ENCODE measurements at places on chromosomes 12 and 14.

DNA sequence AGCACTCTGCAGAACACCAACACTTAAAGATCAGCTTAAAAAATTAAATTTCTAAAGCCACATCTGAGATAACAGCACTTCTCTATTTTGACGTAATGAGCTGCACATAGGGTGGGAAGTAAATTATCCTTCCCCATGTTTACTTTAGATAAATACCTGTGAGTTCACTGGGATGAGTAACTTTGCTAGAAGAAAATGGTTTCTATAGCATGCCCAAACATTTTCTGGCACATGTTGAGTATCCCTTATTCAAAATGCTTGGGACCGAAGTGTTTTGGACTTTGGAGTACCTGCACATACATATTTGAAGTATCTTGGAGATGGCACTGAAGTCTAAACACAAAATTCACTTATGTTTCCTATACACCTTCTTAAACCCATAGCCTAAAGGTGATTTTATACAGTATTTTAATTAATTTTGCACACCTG, 6.6 kb downstream of the SLC38A2 start:
- no peak for DNase-seq

DNA sequence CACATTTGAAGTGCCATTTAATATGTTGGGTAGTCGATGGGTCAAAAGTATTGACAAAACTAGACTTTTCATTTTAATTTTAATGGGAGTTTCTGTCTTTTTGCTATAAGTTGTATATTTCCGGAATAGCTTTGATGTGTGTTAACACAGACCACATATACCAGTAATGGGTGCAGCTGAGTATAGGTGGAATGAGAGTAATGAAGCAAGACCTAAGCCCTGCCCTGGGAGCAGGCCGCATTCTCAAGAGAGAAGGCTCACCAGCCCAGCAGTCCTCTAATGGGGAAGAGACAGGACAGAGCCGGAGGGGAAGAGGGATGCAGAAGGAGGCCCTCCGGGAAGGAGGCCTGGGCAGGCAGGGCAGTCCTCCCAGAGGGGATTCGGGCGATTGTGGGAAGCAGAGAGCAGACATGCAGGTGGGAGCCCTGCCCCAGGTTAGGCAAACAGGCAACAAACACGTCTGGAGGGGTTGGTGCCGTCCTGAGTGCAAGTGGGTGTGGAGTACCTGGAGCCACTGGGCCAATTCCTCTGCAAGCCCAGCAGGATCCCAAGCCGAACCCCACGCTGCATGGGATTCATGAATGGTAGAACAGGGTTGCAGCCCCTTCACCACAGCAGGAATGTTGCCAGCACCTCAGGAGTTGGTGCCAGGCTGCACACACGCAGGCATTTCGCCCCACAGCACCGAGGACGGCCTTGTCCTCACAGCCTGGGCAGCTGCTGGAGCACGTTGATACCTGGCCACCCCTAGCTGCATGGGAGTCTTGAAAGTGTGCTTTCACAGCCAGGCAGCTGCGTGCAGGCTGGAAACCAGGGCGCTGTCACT, 7.8 kb downstream of the CKB start:
- DNase-seq = no peak

GRCh38 chr12:64600164-64600561, 10.1 kb upstream of the RASSF3 start:
- no peak for DNase-seq

DNA sequence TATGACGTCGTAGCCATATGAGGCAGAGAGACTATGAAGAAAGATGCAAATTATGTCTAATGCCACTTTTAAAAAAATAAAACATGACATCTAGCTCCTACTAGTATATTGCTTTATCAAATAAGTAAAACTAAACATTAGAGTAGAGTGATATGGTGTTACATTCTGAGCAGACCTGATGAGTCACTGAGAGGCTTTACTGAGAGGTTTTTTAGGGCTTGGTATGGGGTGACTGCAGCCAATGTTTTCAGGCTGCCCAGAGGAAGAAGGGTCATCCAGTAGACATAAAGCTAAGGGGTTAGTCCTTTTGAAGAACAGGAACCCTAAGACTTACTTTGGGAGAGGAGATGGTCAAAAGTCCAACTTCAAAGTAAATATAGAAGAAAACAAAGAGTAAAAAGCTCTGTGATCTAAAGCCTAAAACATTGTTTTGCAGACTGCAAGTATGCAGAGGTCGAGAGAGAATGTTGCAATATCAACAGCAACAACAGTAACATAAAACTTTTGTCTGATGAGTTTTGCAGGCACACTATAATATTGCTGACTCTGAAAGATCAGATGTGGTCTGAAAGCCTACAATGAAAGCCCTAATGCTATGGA, 774.7 kb downstream of the TMTC2 start:
- DNase-seq = no peak

GRCh38 chr12:29346769-29347421, 34.1 kb downstream of the ERGIC2 start:
- no peak for DNase-seq

GRCh38 chr12:11765421-11765816, 115.9 kb downstream of the ETV6 start:
- no peak for DNase-seq

DNA sequence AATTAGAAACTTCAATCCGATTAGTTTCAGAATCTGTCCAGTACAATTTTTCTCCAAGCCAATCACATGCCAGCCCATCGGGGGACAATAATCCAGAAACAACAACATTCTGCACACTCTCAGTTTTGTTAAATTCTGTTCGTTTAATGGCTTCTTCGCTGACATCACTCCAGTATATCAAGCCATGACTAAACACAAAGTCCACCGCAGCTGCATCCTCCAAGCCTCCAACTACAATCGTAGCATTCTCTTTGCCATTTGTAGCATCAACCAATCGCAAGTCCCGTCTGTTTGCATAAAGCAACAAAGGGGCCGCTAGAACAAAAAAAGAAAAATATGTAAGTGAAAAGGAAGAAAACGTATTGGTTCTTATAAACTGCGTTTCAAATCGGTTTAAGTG, 22.5 kb downstream of the LRP6 start:
- DNase-seq = peak; percentile 48

DNA sequence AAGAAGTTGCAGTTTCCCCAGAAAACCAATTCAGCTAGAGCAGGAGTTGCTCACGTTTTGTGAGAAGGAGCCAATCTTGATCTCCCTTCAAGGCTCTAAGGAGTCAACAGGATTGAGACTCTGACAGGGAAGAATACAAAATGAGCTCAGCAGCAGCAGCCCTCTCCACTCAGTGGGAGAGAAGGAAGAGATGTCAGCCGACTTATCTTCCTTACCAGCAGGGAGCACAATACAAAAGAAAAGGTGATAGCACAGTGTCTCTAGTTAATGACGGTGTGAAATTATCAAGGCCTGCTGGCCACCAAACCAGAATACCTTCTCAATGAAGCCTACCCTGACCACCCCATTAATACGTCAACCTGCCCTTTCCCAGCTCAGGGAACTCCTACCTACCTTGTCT, 223.6 kb upstream of the TMPO start:
- DNase-seq = no peak

DNA sequence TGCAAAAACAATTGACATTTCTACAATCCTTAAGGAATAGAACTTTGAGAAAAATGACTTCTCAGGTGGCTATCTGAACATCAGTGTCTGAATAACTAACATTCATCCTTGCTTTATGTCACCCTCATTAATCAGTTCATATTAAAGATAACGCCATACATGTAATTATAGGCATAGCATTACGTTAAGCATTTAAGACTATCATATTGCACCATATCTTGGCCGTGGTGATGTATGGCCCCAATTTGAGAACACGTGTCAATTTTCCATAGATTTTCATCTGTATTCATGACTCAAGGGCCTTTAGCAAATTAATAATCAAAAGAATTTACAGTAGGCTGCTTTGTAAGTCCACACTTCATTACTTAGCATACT, 81.6 kb downstream of the SPTSSA start:
- no peak for DNase-seq

DNA sequence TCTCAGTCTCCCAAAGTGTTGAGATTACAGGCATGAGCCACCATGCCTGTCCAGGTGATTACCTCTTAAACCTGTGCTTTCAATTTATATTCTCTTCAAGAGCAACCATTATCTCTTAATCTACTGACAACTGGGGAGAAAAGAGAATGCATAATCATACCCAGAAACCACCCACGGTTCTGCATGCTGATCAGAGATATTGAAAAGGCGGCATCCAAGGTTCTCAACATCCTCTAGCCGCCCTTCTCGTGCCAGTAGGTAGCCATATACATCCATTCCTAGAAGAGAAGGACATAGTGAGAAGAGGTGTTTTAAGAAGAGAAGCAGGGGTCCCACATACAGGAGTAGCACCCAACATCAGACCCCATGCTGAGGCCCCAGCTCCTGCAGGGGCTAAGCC, 20.8 kb downstream of the ANAPC7 start:
- DNase-seq = no peak

- DNase-seq = no peak
Observed at GRCh38 chr14:69606258-69607184, 4.9 kb upstream of the SUSD6 start.

DNA sequence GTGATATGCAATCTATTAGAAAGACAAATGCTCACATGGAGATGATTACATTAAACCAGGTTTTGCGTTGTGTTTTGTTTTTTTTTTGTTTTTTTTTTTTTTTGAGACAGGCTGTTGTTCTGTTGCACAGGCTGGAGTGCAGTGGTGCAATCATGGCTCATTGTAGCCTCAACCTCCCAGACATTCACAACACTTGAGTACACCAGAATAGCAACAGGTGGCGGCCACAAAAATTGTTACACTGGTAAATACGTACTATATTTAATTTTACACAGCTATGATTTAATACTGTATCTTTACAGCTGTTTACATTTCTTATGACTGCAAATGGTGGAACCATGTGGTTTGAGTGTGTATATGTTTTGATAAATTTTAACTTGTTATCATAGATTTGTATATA, 60.0 kb downstream of the SCAF11 start:
- no peak for DNase-seq

- no peak for DNase-seq
Observed at GRCh38 chr14:39050389-39050788, 52.6 kb downstream of the SEC23A start.

DNA sequence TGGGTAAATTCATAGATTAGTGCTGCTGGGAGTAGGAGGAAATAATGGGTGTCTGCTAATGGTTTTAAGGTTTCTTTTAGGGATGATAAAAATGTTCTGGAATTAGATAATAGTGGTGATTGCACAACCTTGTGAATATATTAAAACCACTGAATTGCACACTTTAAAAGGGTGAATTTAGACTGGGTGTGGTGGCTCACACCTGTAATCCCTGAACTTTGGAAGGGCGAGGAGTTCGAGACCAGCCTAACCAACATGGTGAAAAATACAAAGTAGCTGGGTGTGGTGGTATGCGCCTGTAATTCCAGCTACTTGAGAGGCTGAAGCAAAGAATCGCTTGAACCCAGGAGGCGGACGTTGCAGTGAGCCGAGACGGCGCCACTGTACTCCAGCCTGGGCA, 1.3 kb downstream of the RAD52 start:
- no peak for DNase-seq

GRCh38 chr12:109764776-109765445, 51.3 kb downstream of the FAM222A start:
- no peak for DNase-seq

GRCh38 chr12:122023339-122024131, 1.9 kb downstream of the BCL7A start:
- peak; percentile 36 for DNase-seq

DNA sequence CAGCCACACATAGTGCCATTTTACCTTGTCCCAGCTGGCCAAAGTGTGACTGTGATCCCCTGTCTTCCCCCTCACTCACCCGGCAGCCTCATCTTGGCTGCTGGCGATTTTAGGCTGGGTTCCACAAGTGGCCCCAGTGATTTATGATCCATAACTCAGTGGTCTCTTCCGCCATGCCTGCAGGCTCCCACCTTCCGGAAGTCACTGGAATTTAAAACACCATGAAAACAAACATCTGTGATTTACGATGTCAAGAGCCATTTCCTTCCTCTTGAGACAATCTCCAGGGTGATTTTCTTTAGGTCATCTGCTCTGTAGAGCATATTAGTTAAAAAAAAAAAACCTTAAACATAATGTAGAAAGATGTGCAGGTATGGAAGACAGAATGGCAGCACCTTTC, 282.3 kb downstream of the CACNA1C start:
- no peak for DNase-seq

GRCh38 chr14:90624732-90625400, 191.4 kb downstream of the TTC7B start:
- DNase-seq = no peak

GRCh38 chr14:59905188-59905587, 14.8 kb upstream of the LRRC9 start:
- DNase-seq = no peak

- DNase-seq = no peak
Observed at GRCh38 chr12:120438495-120439198, 734 bp downstream of the COX6A1 start.

DNA sequence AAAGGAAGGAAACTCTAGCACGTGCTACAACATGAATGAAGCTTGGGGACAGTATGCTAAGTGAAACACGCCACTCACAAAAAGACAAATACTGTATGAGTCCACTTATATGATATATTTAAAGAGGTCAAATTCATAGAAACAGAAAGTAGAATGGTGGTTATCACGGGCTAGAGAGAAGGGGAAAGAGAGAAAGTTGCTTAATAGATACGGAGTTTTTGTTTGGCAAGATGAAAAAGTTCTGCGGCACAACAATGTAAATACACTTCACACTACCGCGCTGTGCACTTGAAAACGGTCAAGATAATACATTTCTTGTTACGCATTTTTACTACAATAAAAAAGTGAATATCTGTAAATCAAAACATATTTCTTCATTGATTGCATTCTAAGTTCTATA, 37.3 kb downstream of the FBLN5 start:
- no peak for DNase-seq

DNA sequence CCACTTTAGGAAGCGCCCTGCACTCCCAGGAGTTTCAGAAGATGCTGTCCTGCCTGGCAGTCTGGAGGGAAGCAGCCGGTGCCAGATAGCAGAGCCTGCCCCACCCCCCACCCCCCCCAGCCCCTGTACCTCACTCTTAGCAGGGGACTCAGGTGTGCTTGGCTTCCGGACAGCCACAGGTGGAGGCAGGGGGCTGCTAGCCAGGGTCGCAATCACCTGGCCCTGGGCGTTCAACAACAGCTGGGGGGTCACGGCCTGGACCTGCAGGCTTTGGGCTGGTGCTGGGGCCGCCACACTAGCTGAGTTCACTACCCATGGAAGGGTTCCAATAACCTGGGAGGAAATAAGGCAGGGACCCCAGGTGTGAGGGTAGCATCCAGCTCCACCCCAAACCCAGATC, 22.0 kb downstream of the POU6F1 start:
- DNase-seq = no peak
